ENCODE measurements at places on chromosomes 7 and 10.
A peak's percentile ranks its signal among the peaks of the same experiment; 100 is the strongest.

GRCh38 chr7:22980422-22980821 is 33.5 kb downstream of the HYCC1 start:
- DNase-seq: no peak

- no peak for DNase-seq
These were observed 134.2 kb downstream of the ELFN1 start for GRCh38 chr7:1804310-1804709.

- DNase-seq: no peak
These were observed 39.0 kb downstream of the SEC61G start for GRCh38 chr7:54719974-54720373.

DNA sequence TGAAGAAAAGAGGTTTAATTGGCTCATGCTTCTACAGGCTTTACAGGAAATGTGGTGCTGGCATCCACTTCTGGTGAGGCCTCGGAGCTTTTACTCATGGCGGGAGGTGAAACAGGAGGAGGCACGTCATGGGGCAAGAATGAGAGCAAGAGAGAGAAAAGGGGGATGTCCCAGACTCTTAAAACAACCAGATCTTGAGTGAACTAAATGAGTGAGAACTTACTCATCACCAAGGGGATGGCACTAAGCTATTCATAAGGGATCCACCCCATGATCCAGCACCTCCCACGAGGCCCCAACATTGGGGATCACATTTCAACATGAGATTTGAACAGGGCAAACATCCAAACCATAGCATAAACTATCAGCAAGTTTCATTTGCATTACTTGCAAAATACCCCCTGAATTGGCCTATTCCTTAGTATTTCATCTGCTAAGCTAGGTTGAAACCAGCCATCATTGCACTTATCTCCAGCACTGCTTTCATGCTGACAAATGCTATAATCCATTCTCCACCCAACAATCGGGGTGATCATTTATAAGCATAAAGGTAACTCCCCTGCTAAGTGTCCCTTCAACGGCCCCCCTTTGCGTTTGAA is 179.0 kb downstream of the NOC3L start:
- DNase-seq: no peak

DNA sequence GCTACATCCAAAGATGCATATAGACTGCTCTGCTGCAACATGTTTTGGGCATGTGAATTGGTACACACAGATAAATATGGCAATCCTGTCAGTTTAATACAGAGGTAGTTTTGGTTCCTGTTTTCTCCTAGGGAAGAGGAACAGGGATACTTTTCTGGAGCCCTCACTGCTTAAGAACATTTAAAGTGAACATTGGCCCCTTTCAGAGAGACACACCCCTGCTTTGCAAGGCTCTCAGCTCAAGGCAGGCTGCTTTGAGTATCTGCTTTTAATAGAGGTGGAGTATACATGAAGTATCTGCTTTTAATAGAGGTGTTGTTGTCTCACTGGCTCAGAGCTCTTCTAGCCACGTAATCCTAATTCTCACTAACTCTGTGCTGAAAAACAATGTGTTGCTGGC is 38.9 kb downstream of the CYP51A1 start:
- no peak for DNase-seq

- no peak for DNase-seq
These were observed 13.2 kb upstream of the LMBR1 start for GRCh38 chr7:156906200-156906649.

DNA sequence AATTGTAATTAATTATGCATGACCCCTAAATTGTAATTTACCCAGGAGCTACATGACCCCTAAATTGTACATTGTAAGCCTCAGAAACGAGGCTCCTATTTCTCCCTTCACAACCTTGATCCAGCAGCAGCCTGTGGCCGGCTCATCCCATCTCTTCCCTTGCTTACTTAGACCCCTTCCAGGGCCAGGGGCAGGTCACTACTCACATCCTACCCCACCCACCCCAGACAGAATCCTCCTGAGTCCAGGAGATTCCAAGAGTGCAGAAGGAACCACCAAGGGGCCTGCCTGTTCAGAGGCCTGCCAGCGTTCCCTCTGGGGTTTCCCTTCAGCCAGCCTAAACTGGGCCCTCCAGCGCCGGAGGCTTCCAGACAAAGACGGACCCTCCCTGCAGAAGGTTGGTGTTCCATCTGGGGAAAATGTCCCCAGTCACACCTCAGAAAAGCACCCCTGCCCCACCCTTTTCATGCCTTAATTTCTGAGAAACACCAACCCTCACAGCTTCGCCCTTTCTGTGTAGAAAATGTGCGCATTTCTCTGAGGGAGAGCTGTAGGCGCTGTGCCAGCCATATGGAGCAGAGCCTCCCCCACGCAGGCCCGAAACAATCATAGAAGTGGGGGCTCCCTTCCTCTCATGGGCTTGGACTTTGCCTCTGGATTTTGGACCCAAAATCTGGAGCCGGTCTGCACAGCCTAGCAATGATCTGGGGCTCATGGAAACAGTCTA is 19.2 kb downstream of the LEP start:
- no peak for DNase-seq

DNA sequence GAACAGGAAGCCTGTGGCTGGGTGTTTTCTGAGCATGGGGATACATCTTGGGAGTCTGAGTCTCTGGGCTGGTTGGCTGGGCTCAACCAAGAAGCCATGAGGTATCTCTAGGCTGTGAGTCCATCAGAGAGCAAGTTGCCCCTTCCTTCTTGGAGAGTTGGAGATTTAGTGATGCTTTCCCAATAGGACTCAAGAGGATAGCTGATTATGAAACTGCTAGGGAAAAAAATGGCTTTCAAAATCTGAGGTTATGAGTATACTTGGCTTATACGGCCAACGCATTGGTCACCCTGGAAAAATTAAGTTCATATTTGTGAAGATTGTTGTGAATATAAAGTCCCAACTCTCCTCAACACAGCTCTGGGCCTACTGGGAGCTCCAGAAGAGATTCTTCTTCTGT is 162.7 kb upstream of the KMT2E start:
- no peak for DNase-seq

DNA sequence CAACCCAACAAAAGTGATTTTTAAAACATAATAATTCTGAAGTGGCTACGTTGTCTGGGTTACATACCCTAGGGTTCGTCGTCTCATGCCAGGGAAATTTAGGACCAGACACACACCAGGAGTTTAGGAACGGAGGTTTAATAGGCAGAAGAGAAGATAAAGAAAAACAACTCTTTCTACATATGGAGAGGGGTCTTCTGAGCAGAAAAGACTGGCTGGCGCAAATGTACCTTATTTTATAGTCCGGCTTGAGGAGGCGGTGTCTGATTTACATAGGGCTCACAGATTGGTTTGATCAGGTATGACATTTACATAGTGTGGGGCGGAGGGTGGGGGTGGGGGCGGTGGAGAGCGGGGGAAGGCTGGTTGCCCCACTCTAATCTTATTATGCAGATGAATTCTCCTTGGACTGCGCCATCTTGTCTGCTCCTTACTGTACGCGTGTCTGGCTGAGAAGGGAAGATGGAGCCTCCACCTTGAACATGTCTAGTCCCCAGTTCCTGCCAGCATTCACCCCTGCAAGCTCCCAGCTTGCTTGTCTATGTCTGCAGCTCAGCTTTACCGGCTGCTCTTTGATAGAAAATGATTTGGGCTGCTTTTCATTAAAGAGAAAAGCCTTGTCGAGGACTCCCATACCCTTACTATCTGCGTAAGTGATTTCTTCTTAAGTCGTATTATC is 98.7 kb downstream of the RALA start:
- no peak for DNase-seq

DNA sequence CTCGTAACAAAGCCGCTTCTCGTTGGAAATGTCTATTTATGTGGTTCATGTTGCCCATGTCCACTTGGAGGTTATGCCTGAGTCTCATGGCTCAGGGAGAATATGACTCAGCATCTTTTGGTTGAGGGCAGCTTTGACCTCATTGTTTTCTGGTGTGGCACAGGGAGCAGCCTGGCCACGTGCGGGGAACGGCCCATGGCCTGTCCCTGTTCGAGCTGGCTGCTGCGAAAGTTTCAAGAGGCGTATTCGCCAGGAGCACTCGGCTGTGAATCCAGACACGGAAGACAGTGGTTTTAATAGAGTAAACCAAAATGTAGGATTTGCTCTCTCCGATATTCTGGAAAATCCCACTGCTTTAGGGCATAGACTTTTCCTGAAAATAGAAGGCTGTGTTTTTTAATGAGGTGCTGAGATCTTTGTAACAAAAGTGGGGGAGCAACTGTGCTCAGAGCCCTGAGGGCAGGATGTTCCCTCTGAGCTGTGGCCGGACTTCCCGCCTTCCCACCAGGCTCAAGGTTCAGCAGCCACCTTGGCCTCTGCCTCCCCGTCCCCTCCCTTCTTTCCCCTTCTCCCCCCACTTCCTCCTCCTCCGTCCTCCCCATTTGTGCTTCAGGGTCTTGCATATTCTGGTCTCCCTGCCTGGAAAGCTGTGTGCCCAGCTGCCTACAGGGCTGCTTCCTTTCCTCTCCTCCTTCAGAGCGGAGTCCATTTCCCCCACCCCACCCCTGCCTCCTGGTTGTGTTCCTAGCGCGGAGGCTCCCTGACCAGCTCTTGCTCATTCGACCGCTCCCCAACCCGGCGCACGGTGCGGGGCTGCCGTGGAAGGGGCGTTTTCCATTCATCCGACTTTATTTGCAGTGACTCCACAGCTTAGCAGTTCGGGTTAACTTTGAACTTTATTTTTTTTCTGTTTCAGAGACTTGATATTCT is 642.0 kb downstream of the SDK1 start:
- peak; percentile 59 for DNase-seq

- no peak for DNase-seq
These were observed 67.8 kb downstream of the TAF3 start for GRCh38 chr10:7886056-7886455.

GRCh38 chr7:25454020-25454419 is 225.7 kb upstream of the NPVF start:
- DNase-seq: peak; percentile 45

GRCh38 chr10:7705341-7705740 is 2.2 kb downstream of the ITIH2 start:
- no peak for DNase-seq

All from SHP77 (cell line).